ENCODE measurements at places on chromosomes 4 and X.

GRCh38 chrX:12237131-12237530 lies 98.9 kb downstream of the FRMPD4 start:
- no peak for DNase-seq

DNA sequence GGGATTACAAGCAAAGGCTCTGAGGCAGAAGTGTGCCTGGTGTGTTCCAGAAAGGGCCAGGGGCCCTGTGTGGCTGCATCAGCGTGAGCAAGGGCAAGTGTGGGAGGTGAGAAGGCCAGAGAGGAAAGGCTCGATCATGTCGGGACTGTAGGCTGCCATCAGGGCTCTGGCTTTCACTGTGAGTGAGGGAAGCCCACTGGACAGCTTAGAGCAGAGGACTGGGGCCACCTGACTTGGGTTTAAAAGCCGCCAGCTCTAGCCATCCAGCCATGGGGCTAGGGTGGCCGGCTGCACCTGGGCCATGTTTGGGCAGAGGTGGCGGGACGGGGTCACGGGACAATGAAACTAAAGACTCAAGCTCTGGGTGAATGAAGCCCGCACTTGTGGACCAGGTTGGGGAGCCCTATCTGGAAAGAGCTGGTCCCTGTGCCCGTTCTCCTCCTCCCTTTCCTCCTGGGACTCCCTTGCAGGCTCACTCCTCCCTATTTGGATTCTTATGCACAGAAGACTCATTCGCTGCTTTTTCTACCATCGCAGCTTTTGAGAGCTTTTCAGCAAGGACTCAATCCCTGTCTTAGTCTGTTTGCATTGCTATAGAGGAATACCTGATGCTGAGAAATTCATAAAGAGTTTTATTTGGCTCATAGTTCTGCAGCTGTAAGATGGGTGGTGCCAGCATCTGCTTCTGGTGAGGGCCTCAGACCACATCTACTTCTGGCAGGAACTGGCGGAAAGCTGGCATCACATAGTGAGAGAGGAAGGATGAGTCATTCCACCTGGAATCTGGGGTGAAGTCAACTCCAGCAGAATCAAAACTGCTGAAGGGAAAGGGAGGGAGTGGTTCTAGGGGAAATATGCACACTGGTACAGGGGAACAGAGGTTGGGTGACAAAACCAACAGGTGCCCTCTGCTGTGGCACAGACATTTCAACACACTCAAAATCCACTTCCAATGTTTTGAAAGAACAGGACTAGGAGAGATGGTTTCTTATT lies 15.3 kb downstream of the CTAG1B start:
- peak; percentile 52 for DNase-seq

- DNase-seq: no peak
Observed at GRCh38 chr4:4325321-4325720, 35.3 kb downstream of the ZBTB49 start.

DNA sequence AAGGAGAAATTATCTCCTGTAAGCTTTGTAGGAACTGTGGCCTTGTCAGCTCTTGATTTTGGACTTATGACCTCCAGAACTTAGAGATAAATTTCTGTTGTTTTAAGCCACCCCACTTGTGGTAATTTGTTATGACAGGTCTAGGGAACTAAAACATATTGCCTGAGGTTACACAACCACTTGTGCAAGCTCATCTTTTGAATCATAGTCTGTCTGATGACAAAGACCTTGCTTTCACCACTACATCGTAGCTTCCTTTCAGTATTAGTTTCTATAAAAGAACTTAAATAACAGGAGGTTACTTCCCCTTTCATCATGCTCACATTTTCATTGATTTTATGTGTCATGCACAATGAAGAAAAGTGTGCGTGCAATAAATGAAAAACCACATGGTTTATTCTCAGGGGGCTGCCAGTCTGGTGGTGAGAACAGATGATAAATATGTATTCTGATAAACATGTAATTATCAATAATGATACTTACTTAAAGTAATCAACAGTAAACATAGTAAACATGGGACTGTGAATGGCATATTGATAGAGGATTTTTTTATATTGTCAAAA lies 690.0 kb upstream of the HS3ST1 start:
- DNase-seq: no peak

DNA sequence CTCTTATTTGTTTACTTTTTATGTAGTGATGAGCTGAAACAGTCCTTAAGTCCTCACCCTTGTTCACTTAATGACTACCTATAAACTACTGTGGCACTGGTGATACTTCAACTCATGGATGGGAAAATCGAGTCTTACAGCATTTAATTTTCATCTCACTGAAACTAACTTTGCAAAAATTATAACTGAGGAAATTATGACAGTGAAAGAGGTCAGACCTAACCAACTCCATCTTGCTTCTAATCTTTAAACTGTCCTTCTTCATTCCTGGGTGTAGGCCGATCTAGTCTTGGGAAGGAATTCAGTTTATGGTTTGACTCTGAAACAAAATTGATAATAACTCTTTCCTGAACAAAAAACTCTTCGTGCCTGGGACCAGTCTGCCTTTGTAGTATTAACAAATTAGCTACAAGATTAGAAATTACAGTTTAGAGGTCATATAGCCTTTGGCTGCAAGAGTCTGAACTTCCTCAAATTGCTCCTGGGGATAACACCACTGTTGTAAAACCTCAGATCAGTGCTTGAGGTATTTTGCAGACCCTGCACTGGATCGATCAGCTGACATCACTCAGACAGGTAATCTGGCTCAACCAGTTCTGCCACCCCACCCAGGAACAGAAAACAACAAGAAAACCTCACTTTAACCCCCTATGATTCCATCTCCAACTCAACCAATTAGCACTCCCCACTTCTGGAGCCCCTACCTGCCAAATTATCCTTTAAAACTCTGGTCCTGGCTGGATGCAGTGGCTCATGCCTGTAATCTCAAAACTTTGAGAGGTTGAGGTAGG lies 995.7 kb upstream of the PRKX start:
- no peak for DNase-seq

DNA sequence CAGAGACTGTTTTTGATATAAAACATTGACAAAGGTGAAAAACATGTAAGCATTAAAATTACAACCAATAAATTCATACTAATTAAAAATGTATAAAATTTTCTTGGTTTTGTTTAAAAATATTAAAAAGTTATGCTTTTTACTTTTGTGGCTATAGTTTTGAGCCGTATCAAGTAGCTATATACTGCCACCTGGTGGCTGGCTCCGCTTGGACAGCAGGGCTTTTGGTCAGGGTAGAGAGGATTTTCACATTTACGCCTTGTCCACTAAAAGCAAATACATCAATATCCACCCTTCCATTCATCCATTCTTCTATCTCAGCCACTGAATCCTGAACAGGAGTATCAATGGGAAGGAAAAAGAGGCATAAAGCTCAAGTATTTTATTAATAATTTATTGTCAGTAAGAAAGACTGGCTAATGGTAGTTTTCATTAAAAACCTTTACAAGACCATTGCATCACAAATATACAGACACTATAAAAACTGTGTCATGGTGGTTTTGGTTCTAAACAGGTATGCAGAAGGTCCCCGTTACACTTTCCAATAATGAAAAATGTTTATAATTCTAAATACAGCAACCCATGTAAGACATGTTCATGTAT lies 32.1 kb upstream of the MTNR1A start:
- DNase-seq: no peak

Data from HFF-Myc (cell line).